Stimulated activated effector memory CD8-positive, alpha-beta T cell treated with anti-CD3 and anti-CD28 coated beads, Interleukin-12 subunit alpha, Interleukin-12 subunit beta, amount 100 ng/mL, for 72 hours (primary cell): ENCODE measurements at places on chromosomes 7 and 10.
A peak's percentile ranks its signal among the peaks of the same experiment; 100 is the strongest.

DNA sequence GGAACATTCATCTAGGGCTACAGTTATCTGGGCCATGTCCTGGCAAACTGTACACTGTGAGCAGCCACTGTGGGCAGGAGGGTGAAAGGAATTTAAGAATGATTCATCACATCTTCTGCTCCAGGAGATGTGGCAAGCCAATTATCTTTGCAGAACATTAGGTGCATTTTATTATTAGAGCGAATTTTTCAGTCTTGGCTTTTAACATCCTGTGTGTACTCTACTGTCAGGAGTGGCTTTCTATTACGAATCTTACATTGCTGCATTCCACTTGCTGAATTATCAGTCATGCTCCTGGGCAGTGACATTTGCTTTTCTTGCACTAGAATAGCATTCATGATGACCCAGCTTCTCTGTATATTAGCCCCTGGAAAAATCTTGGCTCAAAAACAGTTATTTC is 109.2 kb upstream of the TARP start:
- no peak for DNase-seq

DNA sequence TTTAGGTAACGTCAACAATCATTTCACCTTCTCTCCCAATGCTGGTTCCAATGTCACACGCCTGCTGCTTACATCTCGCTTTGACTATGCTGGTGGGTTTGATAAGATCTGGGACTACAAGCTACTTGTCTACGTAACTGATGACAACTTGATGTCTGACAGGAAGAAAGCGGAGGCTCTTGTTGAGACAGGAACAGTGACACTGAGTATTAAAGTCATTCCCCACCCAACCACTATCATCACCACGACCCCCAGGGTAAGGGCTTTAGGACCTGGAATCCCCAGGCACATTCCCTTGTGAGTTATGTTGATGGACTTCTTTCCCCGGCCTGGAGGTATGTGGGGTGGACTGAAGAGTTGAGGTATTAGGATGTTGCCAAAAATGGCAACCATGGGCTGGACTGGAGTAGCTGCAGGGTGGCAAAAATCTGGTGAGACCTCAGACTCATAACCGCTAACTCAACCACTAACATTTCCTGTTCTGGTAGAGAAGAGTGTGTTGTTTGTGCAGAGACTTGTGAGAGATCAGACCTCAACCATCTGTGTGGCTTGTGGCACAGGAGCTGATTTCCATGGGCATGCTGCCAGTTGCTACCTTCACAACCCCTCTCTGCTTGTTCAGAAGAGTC is 59.2 kb downstream of the CDHR3 start:
- peak; percentile 79 for DNase-seq

DNA sequence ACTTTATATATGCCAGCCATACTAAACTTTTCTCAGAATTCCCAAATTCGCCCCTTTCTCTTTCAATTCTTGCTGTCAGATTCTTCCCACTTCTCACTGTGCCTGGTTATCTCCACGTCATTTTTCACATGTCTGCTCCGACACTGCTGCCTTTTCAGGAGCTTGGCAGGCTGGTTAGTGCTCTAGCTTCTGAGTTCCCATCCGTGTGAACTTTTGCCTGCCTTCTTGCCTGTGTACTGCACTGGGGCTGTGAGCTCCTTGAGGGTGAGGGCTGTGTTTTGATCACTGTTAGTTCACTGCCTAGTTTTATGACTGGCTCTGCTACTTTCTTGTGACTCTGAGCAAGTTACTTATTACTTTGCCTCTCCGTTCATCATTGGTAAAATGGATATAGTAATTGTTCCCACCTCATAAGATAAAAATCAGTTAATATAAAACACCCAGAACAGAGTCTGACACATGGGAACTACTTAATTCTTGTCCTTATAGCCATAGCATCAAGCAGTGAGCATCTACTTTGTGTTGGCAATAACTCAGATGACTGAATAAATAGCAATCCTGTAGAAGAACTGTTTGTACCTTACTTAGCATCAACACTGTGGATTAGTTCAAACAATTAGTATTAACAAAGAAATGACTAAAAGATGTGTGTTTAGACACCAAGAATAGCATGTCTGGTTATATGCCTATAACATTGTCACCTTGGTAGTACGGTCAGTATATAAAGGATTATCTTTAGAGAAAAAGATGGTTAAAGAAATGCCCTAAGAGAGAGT is 5.5 kb downstream of the GSTO1 start:
- no peak for DNase-seq

DNA sequence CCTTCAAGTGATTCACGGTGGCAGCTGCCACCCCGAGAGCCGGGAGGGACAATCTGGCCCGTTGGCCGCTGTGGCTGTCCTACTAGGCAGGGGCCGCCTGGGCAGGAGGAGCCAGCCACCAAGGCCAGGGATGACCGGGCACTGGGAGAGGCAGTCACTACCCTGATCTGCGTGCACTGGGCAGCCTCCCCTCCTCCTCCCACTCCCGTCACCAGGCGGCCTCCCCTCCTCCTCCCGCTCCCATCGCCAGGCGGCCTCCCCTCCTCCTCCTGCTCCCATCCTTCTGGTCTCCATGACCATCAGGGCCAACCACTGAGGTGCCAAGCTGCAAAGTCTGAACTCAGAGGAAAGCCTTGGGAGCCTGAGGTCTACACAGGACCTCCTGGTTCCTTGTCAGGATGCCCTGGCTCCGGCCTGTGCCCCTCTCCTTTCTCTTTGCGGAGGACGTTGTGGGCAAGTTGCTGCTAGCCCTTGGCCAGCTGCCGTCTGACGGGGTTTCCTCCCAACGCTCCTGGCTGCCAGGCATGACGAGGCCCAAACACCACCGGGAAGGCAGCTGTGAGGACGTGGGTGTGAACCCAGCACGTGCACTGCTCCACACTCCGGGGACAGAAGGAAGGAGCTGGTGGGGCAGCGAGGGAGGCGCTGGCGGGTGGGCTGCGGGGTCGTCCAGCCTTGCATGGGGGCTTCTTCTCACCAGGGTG is 131.1 kb downstream of the WDR37 start:
- DNase-seq = no peak

- no peak for DNase-seq
Observed at GRCh38 chr10:74674927-74675326, 151.5 kb upstream of the KAT6B start.

DNA sequence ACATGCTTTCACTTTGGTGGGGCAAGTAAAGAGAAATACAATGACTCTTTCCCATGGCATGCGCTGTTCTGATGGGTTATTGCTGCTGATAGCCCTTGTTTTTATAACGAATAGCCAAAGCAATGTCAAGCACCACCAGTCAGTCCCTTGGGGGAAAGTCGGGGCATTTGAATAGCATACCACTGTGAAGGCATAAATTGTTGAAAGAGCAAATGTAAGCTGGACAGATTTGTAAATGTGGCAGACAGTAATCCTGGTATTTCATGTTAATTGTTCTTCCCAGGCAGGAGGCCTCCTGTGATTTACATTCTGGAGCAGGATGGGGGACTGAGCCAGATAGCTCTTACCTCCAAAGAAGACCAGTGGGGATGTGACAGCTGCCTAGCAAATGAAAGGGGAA is 293.3 kb downstream of the ADRA2A start:
- DNase-seq = no peak

- DNase-seq = no peak
Observed at GRCh38 chr10:71770255-71770654, 3.1 kb downstream of the VSIR start.

DNA sequence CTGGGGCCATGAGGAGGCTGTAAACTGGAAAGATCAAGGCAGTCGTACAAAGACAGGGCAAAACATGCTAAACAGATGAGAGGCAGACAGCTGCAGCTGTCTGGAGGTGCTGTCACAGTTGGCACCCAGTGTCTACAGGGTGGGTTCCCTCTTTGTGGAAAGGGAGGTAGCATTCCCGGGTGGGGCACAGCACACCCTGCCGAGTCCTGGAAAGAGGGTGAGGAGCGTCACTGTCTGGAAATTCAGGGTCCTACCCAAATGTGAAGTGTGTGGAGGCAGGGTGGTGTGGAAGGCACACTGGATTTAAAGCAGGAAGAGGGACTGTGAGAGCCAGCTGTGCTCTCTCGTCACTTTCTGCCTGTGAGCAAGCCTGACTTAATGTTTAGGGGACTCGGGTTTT is 356.2 kb downstream of the SDK1 start:
- no peak for DNase-seq

DNA sequence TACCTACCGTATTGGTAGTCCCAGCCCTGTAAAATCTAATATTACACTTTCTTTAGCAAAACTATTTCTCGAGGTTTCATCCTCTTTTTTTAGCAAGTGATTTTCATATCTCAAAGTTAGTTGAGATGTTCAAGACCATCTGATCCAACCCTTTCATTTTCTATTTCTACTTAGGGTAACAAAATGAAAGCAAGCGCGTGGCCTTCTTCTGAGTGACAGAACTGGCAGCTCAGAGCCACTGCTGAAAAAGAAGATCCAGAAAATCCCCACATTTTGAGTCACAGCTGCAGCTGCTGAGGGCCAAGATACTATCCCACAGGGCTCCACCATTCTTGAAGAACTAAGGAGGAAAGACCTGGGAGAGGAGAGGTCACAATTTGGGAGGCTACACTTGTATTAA is 24.8 kb upstream of the ZNF800 start:
- DNase-seq = no peak

DNA sequence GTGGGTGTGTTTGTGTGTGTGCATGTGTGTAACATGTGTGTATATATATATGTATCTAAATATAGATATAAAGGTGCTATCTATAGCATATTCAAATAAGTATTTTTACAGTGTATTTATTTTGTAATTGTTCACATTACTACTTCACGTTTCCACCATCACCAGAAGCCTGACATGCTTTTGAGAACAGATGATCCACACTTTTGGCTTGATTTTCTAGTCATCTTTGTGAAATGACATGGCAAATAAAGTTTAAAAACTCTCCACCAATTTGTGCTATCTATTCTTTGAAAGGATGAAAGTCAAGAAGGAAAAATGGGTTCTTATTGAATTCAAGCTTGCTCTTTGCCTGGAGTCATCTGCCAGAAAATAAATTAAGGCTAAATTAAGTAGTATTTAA is 294.0 kb upstream of the AKR1E2 start:
- DNase-seq = no peak

- DNase-seq = no peak
Observed at GRCh38 chr7:42611289-42611928, 300.5 kb downstream of the C7orf25 start.

DNA sequence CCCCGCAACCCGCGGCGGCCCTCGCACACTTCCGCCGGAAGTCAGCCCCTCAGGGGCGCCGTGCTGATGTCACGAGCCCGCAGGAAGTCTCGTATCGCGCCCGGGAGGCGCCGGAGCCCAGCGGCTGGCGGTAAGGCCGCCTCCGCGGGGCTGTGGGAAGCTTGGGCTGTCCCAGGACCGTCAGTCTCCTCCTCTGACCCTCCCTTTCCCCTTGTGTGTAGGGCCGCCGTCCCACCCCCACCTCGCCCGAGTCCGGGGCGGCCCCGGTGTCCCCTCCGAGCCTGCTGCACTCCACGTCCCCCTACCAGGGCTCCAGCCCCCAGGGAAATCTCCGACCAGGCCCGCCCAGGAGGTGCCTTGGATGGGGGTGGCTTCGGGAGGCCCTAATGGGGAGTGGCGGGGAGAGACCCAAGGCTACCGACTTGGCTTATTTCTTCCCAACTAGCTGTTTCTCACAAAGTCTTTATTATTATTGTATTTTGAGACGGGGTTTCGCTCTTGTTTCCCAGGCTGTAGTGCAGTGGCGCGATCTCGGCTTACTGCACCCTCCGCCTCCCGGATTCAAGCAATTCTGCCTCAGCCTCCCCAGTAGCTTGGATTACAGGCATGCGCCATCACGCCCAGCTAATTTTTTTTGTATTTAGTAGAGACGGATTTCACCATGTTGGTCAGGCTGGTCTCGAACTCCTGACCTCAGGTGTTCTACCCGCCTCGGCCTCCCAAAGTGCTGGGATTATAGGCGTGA is at the start of gene ZDHHC4:
Gene ZDHHC4, plus strand, starts transcription at position 86 of the 745 bp plus-strand sequence. CDS start 3,108 bp downstream, outside the sequence.
- DNase-seq = peak; percentile 82

- DNase-seq = no peak
Observed at GRCh38 chr10:124151466-124152095, 58.2 kb upstream of the CHST15 start.

DNA sequence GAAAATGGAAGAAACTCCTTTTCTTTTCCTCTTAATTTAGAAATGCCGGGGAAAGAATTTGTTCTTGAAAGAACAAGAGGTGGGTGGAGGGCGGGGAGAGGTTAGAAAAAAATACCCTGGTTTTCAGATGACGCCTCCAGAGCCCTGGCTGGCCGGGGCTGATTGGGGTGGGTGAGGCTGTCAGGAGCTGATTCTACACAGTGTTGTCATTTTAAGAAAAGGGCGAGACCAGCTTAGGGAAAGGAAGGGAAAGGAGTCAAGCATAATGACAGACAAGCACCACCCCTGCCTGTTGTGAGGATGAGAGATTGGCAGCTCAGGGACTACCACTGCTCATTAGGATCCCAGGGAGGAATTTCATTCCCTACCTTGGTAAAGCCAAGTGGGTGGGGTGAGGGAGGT is 9.9 kb upstream of the FAM180A start:
- no peak for DNase-seq

DNA sequence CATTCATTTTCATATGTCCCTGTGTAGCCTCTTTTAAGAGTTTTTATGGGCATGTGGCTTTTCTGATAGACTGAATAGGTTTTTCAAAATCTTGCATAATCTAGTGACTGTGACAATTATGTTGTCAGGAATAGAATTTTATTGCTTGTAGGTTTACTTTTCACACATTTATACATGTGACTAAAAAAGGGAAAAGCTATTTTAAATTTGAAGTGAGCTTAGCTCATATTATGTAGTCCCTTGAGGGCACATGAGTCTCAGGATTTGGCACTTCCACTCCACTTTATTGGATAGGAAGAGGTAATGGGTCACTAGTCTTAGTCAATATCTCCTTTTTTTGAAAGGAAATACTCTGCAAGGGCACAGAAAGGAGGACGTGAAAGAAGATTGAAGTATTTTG is 247.3 kb downstream of the SUGCT start:
- DNase-seq = no peak

GRCh38 chr7:40232242-40232893 is 97.6 kb downstream of the SUGCT start:
- no peak for DNase-seq

DNA sequence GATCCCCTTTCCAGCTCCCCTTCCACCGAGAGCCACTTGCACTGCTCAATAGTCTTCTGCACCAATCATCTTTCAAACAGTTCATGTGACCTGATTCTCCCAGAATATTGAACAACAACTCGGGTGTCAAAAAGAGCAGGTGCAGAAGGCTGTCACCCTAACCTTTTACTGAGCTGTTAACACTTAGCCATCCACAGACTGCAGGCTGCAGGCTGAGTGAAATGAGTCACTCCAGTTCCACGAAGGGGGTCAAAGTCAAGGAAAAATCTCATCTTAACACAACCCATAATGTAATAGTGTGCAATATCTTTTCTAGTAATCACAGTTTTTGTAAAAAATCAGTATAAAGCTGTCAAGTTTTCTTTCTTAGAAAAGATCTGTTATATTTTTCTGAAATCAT is 63.1 kb downstream of the MTPAP start:
- DNase-seq = no peak

GRCh38 chr7:101081432-101081831 is 3.8 kb upstream of the TRIM56 start:
- DNase-seq = no peak

- DNase-seq = no peak
Observed at GRCh38 chr7:77226357-77226839, 26.8 kb upstream of the FGL2 start.
